Naive B cell (primary cell): ENCODE measurements at places on chromosomes 5 and 9. TPM values are rescaled to one million over a fixed set of nuclear protein-coding genes. Genes with fewer than 3 reads are reported as not detected.

DNA sequence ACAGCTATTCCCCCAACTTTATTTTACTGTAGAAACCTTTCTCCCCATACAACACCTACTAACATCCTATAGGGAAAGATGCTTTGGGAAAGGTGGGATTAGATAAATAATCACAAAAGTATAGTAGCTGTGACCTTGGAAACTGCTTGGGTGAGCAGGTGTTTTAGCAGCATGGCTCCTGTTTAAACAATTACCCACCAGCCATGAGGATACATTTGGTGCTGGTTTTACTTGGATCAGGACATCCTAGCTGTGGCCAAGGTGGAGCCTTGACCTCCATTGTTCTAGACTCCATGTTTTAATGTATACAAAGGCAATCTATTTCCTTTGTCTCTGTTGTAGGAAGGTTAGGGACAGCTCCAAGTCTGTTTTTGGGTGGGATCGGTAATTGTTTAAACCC, 56.8 kb upstream of the ALDH1B1 start:
- no peak for DNase-seq

The DBH gene
- not detected for polyA plus RNA-seq

The ENTPD2 gene
- polyA plus RNA-seq = not detected

DNA sequence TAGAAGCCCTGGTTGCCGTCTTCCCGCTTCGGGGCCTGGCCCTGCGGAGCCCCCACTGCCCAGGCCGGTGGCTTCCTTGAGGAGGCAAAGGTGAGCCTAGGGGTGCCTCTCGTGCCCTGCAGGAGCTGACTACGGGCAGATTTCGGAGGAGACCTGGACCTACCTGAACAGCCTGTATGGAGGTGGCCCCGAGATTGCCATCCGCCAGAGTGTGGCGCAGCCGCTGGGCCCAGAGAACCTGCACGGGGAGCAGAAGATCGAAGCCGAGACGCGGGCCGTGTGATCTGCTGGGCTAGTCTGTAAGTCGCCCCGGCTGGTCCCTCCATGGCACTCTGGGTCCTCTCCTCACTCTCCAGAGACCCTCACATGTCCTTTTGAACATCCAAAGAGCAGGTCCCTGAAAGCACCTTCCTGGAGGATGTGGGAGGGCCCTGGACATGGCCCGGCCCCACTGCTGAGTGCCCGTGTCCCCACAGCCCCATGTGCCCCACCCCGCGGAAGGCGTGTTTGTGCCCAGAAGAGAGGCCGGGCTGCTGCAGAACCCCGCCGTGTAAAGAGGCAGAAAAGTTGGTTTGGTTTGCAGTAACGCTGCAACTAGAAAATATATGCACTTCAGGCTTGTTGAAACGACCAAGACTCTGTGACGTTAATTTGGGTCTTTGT, 44.9 kb downstream of the USP20 start:
- DNase-seq = no peak

DNA sequence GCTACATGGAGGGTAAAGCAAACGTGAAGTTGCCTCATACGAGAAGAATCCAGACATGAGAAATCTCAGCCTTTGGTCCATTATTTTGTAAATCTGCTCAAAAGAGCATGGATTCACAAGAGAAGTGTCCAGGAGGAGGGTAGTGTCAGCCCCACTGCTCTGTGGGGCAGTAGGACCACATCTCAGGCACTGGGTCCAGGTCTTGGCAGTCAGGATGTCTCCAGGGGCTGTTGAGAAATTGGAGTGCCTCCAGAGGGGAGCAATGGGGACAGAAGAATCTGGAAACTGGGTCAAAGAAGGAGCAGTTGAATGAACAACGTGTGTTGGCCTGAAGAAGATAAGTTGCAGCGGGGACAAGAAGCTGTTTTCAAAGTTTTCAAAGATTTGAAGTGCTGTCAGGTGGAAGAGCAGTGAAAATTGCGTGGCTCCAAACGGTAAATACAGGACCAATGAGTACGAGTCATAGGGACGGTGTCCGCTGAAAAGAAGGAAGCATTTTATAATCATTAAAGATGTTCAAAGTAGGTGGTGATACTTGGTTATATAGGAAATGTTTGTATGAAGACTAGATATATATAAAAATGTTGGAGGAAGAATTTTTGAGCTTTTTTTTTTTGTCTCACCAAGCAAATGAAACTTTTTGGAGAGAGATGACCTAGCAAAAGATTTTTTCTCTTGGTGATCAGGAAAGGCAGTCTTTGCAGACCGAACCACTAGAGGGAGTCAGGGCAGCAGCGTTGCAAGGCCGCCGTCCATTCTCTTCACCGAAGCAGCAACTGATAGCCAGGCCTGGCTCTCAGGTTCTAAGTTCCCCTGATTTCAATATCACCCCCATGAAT, 57.1 kb upstream of the ZBED3 start:
- DNase-seq = peak; percentile 31

GRCh38 chr5:55160493-55161209, 680 bp downstream of the GPX8 start:
- DNase-seq = no peak

DNA sequence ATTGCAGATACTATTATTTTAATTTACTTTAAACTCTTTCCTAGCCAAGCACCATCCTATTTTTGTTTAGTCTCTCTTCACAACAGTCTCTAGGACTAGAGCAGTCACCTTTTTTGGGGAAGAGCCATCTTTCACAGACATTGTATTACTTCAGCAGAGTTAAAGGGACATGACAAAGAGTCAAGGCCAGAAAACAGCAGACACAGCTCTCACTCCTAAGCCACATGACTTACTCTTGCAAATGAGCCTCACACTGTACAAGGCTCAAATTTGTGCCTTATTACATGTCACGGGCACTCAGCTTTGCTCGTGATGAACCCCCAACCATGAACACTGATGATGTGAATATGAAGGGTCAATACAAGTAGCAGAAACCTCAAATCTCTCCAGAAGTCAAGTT, 104.3 kb downstream of the ZNF608 start:
- DNase-seq = no peak

GRCh38 chr9:6153425-6153824, 62.2 kb upstream of the IL33 start:
- DNase-seq = no peak

DNA sequence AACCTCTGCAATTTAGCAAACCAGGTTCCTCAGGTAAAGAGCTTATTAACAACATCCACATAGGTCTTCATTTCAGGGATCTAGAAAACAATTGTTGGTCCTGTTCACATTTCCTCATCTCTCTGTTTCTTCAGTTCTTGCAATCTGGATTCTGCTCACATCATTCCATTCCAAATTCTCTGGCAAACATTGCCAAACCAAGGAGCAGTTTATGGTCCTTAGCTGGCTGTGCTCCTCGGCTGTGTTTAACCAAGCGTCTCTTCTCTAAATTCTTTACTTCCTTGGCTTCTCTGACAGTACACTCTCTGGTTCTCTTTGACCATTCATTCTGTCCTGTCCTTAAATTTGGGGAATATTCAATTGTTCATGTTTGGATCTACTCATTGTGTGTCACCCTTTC, 65.8 kb upstream of the RANBP3L start:
- DNase-seq = no peak

The FCN2 gene
- polyA plus RNA-seq = not detected

DNA sequence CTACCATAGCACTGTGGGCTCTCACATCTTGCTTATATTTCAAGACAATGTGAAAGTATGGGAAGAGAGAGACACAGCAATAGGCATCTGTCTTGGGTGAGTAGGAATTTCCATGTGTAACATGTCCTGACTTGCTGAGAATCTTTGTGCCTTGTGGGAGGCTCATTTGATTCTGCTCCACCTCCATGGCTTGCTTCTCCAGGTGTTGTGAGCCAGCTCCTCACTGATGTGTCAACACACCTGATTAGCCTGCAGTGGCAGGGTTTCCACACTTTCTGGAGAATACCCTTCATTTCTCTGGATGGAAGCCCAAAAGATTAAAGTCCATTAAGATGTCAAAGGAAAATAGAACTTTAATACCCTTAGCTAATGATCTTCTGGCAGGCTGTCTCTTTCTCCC, 613.6 kb downstream of the ZNF608 start:
- DNase-seq = no peak

DNA sequence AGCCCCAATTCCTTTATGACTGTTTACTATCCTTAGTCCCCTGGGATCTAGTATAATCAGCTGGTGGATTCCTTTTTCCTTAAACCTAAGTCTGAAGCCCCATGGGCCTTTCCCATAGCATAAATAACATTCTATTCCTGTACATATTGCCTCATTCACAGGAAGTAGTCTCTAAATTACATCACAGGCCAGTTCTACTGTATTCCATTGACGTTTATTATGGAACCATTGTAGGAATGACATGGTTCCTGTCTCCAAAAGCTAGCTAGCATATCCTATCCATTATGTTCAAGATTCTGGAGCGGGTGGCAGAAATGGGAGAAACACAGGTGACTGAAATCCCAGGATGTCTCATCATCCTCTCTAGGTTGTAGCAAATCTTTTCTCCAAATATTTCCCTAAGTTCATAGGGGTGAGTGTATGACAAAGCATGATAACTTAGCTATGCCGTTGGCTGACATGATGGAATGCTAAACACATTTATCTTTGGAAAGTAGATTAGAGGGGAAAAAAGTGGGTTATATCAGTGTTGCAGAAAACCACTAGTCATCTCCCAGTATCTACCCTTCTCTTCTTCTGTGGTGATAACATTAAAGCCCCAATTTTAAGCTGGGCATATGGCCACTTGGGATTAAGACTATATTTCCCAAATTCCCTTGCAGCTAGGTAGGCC, 140.1 kb downstream of the FGF1 start:
- DNase-seq = no peak

DNA sequence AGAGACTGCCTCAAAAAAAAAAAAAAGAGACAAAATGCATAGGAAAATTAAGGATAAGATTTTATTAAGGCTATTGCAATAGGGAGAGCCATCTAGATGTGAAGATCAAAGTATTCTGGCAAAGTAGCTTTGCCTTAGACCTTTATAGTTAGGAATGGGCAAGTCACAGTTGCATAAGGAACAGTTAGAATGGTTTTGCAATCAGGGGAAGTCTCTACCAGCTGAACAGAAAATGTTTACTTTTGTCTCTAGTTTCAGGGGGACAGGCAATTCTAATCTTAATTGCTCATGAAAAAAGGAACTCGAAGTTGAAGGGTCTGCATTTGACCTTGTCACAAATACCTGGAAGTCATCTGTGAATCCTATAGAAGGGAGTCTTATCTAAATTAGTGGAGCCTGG, 13.1 kb upstream of the ATP6V1G1 start:
- DNase-seq = no peak

GRCh38 chr9:72529531-72529930, 8.1 kb downstream of the TMC1 start:
- no peak for DNase-seq

The CEP78 gene
- 13.7 TPM for polyA plus RNA-seq

The GABRA6 gene
- polyA plus RNA-seq = not detected

- no peak for DNase-seq
These were observed 42.8 kb upstream of the SVEP1 start for GRCh38 chr9:110622368-110622767.
